ENCODE measurements at places on chromosomes 5 and 9.

- DNase-seq, result no peak
Measured at GRCh38 chr5:179346401-179346800, 1.1 kb upstream of the ADAMTS2 start.

GRCh38 chr9:128987805-128988204 is 40.3 kb downstream of the NUP188 start:
- DNase-seq, result peak; percentile 91

DNA sequence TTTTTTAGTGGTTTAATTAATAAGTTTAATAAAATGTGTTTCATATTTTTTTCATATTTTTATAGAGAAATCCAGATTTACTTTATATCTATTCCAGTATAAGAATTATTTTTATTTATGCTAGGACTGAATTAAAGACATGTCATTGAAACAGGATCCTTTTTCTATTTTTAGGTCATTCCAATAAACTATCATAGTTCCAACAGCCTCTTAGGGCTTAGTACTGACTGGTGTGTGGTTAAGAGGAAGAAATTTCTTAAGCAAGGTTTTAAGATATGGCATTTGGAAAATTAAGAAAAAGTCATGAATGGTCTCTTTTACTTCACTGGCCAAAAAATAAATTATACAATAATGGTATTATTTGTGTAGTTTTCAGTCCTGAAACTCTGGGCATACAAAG is 31.2 kb upstream of the PRR16 start:
- no peak for DNase-seq

GRCh38 chr5:180007582-180007981 is 64.0 kb downstream of the RNF130 start:
- DNase-seq, result no peak

DNA sequence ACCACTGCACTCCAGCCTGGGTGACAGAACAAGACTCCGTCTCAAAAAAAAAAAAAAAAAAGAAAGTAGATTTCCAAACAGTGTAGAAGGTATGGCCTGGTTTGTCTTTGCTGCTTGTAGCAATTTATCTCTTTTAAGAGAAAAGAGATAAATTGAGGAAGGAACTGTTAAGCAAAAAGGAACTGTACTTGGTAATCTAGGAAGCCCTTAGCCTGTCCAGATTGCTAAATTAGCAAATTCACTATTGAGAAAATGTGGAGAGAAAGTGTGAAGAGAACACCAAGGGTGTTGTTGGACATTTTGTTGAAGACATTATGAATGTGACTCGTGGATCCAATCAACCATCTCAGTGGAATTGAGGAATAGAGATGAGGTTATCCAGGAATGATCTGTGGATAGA is 13.0 kb upstream of the SUSD3 start:
- no peak for DNase-seq

DNA sequence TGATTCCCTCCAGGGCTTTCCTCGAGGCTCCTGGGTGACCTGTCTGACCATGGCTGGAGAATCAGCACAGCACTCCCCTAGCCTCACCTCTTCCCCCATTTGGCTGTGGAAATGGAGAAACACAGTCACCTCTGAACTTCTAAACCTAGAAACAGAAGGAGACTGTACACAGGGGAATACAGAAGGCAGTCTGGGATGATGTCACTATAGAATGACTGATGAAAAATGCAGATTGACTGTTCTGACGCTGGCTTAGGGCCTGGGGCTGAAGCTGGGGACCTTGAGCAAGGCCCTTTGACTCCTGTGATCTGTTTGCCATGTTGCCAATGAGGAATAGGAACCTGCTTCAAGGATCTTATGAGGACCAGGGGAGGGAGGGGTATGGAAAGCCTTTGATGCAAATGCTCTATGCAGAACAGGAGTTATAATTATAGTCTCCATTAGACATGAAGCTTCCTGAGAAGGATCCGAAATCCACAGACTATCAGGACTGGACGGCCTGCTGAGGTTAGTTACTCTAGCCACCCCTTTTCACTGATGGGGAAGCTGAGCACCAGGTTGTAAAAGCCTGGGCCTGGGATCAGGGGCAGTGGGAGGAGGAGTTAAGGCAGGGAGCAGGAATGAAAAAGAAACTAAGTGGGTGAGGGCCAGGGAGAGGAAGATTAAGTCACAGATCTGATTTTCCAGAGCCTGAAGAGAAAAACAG is 24.4 kb upstream of the ANXA6 start:
- no peak for DNase-seq

DNA sequence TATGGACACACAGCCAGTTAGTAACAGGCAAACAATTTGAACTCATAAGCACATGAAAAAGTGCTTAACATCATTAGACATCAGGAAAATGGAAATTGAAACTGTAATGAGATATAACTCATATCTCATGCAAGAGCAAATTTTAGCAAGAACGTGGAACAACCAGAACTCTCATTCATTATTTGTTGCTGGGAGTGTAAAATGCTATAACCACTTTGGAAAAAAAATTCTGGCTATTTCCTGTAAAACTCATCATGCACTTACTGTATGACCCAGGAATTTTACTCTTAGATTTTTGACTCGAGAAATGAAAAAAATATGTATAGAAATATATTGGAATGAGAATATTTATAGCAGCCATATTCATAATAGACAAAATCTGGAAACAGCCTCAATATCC is 205.7 kb upstream of the PUM3 start:
- DNase-seq, result no peak

GRCh38 chr9:116541402-116541801 is 145.7 kb upstream of the TRIM32 start:
- no peak for DNase-seq

GRCh38 chr5:81401266-81401665 is 7.3 kb upstream of the ACOT12 start:
- no peak for DNase-seq

GRCh38 chr9:97536480-97536879 is 35.0 kb downstream of the TMOD1 start:
- no peak for DNase-seq

DNA sequence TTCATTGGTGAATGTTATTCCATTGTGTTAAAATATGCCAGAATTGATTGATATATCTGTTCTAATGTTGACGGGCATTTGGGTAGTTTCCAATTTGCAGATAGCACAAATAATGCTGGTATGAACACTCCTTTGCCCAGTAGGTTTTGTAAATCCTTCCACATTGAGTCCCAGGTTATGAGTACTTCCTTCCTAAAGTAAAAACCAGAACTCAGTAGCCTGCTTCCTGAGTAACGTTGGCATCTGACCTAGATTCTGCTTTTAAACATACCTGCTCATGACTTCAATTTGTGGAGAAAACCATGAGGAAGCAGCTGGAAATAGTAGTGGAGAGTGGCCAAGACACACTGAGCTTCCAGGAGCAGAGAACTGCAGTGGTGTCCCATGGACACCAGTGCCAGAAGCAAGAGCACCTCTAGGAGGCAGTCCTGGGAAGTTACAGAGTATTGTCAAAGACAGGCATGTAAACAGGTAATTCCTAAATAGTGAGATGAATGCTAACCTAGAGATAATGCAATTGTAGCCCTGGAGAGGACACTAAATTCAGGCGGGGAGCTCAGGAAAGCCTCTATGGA is 24.3 kb upstream of the RASGRF2 start:
- no peak for DNase-seq

DNA sequence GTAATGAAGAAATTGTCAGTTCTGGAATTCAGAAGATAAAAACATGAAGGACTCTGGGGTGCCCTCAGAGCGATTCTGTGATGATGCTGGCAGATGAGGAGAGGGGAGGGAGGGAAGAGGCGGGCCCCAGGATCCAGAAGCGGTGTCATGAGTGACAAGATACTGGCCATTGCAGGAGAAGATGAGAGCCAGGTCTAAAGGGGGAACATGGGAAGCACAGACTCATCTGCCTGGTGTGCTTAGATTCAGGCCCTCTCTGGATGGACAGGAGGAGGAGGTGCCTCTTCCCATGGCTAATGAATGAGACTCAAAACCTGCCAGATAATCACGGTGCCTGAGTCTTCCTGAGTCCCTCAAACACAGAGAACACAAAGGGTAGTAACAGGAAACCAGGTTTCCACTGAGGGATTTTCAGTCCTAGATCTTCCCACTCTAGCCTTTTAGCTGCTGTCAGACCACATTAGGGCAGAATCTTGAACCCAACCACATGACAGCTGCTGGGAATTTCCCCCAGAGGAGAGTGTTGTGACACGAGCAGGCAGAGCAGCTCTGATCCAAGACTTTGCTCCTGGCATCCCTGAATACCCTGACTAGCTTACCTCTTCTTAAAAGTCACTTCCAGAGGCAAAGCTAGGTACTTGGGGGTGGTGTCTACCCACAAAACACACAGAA is 28.2 kb upstream of the HSPA9 start:
- DNase-seq, result no peak

- no peak for DNase-seq
Measured at GRCh38 chr9:10173561-10173960, 439.2 kb downstream of the PTPRD start.

DNA sequence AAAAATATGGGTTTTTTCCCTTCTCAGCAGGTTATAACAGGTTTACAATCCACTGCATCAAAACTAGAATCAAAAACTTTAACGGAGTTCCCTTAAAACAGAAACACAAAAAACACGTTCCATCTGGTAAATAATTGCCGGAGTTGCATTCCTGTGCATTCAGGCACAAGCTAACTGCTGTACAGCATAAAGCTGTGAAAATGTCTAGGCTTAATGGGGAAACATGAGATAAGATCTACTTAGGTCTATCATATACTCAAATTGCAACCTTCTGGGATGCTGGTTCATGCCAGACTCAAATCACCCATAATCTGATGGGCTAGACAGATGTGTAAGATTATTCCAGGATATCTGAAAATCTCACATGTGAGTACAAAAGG is 265.3 kb downstream of the DOCK8 start:
- DNase-seq, result no peak

DNA sequence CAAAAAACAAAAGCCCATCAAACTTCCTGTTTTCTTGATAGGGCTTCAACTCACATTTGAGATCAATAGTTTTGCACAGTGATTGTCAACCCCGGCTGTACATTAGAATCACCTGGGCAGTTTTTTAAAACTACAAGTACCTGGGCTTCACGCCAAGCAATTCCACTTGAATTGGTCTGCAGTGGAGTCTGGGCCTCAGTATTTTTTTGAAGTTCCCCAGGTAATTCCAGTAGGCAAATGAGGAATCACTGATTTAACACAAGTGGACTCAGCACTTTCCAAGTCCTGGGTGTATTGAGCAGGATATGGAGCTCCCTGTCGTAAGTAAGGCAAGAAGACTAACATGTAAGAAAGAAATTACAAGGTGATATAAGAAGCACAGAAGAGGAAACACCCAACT is 14.8 kb upstream of the SMIM15 start:
- DNase-seq, result no peak

- peak; percentile 95 for DNase-seq
Measured at GRCh38 chr9:134455934-134456755, 129.9 kb downstream of the RXRA start.

- DNase-seq, result no peak
Measured at GRCh38 chr5:41812156-41812555, 58.1 kb downstream of the OXCT1 start.

DNA sequence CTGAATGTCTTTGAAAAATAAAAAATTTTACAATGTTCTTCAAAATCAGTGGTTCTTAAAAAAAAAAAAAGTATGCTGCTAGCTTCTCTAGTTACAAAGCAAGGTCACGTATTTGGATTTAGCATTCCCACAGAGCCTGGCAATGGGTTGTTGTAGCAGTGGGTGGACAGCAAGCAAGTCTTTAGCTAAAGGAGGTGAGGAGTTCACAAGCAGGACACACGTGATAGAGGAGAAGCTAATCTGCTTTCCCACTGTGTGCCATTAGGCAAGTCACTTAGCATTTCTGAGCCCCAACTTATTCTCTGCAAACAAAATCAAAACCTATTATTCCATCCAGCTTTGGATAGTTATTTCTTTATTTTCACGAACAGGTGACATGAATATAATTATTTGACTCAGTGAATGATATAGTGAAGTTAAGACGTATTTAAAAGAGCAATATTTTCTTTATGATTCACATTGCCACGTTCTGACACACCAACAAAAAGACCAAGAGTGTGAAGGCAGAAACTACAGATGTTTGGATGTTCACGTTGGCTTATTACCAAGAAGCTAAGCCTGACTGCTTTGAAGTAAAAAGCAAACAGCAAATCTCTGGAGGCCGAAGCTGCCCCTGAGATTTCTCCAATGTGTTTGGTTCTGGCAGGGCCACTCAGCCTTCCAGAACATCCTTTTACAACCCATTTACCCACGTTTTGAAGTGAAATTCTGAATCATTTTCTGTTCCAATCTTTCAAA is 612.1 kb upstream of the CDH6 start:
- DNase-seq, result no peak

DNA sequence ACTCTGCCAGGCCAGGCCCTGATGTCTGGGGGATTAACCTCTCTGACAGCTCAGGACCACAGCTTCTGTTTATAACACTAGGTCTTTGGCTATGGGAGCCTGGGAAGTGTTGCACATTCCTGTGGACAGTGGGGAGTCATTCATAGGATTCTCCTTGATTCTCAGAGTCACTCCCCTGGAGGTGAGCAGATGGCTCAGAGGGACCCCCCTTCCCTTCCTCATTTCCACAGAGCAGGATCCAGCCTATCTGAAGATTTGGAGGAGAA is 60.2 kb downstream of the NRG2 start:
- peak; percentile 37 for DNase-seq

- no peak for DNase-seq
Measured at GRCh38 chr5:84436866-84437265, 52.2 kb upstream of the EDIL3 start.

- DNase-seq, result no peak
Measured at GRCh38 chr5:7096294-7096693, 299.6 kb upstream of the ADCY2 start.

GRCh38 chr9:101716629-101717028 is 21.8 kb downstream of the GRIN3A start:
- DNase-seq, result no peak

GRCh38 chr5:4941957-4942830 is 197.9 kb upstream of the ADAMTS16 start:
- peak; percentile 6 for DNase-seq

GRCh38 chr9:114202849-114203248 is 47.5 kb downstream of the COL27A1 start:
- no peak for DNase-seq

GRCh38 chr9:105245891-105246161 is 1.4 kb downstream of the SLC44A1 start:
- no peak for DNase-seq

DNA sequence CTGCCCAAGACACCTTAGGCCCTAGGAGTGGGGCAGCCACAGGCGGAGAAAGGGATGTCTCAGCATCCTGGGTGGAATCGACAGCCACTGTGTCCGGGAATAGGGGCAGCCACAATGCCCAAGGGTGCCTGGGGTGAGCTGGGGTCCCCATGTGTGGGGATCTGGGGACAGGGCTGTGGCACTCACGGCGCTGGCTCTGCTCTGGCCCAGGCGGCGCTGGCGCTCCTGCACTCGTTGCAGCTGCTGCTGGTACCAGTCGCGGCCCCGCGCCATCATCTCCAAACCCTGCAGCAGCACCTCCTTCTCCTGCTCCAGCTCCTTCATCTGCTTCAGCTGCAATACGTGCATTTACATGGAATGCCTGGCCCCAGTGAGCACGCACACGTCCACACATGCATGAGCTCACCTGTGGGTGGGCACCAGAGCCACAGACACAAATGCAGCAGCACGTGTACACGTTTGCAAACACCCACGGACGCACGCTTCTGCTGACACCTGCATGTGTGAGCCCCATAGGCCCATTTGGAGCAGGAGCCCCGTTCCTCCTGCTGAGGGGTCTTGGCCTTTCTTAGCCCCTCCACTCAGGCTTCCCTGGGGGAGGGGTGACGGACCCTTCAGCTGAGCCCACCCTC is 4.9 kb downstream of the SAPCD2 start:
- DNase-seq, result no peak

- DNase-seq, result no peak
Measured at GRCh38 chr9:129355631-129356030, 177.6 kb upstream of the IER5L start.
